ENCODE measurements at places on chromosomes 6 and 20.

DNA sequence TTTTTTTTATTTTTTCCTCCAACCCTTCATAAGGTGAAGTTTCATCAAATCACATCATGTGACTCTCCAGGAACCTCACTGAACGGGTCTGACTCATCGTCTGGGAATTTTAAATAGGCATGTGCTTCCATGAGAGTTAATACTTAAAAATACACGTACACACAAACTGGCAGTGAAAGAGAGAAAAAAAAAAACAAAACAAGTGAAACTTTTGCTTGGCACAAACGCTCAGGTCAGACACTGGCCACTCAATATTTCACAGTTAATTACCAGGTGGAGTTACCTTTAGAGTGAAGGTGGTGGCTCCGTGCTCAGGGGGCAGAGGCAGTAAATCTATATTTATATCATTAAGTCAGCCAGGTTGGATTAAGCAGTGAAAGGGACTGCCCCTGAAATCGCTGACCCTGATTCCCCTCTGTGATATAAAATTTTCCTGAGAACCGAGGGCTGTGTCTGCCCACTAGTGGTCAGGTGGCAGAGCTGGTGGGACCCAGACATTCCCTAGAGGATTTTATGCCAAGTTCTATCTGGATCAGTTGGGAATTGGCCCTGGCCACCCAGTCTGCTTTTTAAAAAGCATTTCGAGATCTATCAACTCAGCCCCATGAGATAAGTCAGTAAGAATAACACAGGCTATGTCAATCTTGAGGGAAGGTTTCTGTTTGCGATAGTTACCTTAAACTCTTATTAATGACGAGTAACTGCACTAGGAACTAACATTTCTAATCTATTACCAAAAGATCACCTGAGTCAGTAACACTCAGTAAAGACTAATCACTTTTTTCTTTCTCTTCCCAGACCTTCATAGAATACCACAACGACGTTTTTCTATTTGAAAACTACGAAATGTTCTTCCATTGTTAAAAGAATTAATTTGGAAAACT lies 259.1 kb downstream of the HDGFL1 start:
- H3K4me3 ChIP-seq: no peak overlapping the region
- H3K27me3 ChIP-seq: no peaks in the 10 kb centered on the region
- no peaks in the 10 kb centered on the region for H3K4me1 ChIP-seq
- H3K36me3 ChIP-seq: no peaks in the 10 kb centered on the region
- H3K27ac ChIP-seq: no peak overlapping the region

DNA sequence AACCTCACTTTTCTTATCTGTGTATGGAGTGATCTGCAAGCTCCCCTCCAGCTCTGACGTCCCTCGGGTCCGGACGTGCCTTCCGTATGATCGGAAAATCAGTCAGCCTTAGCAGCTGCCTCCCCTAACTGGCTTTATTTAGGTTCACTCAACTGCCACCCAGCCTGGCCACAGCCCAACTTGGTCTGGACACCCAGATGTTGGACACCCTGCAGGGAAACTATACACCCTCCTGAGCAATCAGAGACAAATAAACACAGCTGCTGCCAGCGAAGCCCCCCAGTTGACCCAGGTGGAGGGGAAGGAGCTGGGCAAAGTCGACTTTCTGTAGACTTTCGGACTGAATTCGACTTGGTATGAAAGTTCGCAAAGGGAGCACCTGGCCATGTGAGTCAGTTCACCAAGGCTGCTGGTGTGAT lies 28.9 kb downstream of the TBC1D7 start:
- DNase-seq: no peak
- H3K27ac ChIP-seq: no peak overlapping the region
- peaks cover 14% of the 10 kb centered on the region for H3K4me1 ChIP-seq
- H3K36me3 ChIP-seq: peaks cover 62% of the 10 kb centered on the region

DNA sequence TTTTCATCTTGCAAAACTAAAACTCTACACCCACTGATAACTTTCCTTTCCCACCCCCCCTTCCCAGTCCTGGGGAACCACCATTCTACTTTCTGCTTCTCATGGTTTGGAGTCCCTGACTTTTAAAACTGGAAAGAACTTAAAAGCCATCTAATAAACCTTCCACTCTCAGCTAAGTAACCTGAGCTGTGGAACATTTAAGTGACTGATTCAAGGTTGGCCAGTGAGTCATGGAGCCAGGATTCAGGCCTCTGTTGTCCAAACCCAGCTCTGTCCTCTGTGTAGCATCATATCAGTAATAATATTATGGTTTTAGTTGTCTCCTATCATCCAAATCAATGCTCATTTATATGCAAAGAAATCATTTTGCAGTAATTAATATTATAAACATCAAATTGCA lies 176.0 kb upstream of the NT5E start:
- H3K4me3 ChIP-seq: no peak overlapping the region
- no peaks in the 10 kb centered on the region for H3K36me3 ChIP-seq
- no peaks in the 10 kb centered on the region for H3K27me3 ChIP-seq
- DNase-seq: no peak

DNA sequence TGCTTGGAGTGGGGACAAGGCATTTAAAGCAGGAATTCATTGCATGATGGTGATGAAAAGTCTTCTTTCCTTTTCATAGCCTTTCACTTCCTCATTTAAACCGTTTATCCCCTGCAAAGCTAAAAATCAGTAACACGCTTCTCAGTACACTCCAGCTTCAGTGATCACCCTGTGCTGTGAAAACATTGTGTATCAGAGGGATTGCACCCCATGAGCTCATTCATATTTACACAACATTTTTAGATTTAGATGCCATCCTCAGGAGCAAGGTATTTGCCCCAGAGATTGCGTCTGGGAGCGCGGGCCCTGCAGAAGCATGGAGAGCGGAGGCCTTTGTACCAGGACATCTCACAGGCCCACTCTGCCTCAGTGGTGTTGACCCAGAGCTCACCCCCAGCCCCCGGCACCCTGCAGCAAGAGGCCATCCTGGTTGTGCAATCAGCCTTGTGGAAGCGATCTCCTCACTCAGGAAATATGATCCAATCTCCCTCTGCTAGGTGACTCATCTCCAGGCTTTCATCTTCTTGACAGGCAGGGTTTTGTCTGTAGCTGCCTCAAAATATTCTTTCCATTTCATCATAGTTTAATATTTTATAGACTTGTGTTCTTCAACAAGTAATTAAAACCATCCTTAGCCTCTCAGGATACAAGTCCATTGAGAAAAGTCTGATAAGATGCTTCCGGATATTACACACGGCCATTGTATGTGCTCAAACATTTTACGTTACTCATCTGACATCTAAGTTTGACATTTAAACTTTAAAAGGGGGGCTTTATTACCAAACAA lies 38.9 kb upstream of the THBS2 start:
- H3K4me1 ChIP-seq: no peaks in the 10 kb centered on the region
- H3K27ac ChIP-seq: no peak overlapping the region
- H3K27me3 ChIP-seq: no peaks in the 10 kb centered on the region

DNA sequence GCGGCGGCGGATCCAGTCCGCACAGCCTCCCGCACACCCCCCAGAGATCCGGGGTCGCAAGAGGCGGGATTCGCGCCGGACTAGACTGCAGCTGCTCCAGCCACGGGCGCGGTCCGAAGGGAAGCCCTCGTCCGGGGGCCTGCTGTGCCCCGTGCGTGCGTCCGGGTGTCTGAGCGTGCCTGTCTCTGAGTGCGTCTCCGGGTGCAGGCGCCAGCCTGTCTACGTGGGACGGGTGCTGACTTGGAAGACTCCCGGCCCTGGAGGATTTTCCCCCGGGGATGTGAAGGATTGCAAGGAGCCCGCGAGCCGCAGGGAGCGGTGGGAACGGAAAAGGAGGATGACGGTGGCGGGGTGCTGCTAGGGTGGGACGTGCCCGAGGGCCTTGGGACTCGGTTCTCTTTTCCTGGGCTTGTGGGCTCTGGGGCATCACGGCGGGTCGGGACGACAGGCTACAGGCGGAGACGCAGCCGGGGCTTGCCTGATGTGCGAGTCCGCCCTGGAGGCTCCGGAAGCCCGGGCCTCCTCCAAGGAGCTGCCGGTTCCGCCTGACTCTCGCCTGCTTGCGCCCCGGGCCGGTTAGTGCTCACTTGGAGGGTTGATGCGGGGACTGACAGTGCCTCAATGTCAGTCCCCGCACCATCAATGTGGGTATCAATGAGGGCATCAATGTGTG lies 5.7 kb downstream of the MAFB start:
- peaks cover 8% of the 10 kb centered on the region for H3K4me1 ChIP-seq
- H3K27ac ChIP-seq: no peak overlapping the region
- H3K27me3 ChIP-seq: peaks cover 62% of the 10 kb centered on the region

GRCh38 chr20:58308290-58308679 lies 1.2 kb upstream of the RAB22A start:
- H3K27ac ChIP-seq: peak overlapping the region; percentile 88
- H3K36me3 ChIP-seq: peaks cover 7% of the 10 kb centered on the region
- peaks cover 53% of the 10 kb centered on the region for H3K4me1 ChIP-seq
- no peaks in the 10 kb centered on the region for H3K27me3 ChIP-seq
- peak overlapping the region; percentile 67 for H3K4me3 ChIP-seq
